NCI-H1417 (cell line): ENCODE measurements at places on chromosomes 7 and 10.
A peak's percentile ranks its signal among the peaks of the same experiment; 100 is the strongest.

DNA sequence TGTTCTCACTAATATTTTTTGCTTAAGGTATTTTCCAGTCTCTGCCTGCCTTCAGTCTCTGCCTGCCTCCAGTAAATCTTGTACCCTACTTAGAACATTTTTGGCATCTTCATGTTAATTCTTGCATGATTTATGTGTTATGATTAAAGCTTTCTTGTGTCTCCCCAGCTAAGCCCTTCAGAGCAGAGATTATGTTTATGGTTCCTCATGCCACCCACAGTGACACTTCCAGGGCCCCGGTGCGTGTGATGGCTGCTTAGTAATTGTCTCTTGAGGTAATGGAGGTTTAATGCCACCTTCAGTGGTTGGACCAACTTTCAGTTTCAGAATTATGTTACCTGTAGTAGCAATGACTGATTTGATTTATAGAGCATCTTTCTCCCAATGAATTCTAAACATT, 70.6 kb upstream of the MET start:
- DNase-seq: peak; percentile 40

GRCh38 chr10:124952123-124952522, 10.2 kb downstream of the ZRANB1 start:
- DNase-seq: no peak

DNA sequence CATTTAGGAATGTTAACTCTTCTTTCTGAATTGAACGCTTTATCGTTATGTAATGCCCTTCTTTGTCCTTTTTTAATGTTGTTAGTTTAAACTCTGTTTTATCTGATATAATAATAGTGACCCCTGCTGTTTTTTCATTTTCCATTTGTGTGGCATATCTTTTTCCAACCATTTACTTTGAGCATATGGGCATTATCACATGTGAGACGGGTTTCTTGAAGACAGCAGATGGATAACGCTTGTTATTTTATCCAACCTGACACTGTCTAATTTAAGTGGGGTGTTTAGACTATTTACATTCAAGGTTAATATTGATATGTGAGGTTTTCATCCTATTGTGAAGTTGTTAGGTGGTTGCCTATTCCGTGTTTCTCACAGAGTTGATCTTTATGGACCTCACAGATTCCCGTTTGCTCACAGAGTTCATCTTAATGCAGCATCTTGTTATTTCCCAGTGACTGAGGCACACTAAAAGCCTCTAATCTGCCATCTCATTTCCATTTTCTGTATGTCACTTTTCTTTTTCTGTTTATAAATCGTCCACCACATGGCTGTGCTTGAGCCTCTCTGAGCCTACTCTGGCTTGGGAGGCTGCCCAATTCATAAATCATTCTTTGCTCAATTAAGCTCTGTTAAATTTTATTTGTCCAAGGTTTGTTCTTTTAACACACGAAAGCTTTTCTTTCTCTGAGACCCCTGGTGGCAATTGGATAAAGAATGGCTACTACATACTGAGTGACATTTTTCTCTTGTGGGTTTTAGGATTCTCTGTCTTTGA, 286.2 kb downstream of the HTR7 start:
- DNase-seq: no peak

- no peak for DNase-seq
These were observed 151.8 kb downstream of the LRRC4 start for GRCh38 chr7:127879436-127879835.

DNA sequence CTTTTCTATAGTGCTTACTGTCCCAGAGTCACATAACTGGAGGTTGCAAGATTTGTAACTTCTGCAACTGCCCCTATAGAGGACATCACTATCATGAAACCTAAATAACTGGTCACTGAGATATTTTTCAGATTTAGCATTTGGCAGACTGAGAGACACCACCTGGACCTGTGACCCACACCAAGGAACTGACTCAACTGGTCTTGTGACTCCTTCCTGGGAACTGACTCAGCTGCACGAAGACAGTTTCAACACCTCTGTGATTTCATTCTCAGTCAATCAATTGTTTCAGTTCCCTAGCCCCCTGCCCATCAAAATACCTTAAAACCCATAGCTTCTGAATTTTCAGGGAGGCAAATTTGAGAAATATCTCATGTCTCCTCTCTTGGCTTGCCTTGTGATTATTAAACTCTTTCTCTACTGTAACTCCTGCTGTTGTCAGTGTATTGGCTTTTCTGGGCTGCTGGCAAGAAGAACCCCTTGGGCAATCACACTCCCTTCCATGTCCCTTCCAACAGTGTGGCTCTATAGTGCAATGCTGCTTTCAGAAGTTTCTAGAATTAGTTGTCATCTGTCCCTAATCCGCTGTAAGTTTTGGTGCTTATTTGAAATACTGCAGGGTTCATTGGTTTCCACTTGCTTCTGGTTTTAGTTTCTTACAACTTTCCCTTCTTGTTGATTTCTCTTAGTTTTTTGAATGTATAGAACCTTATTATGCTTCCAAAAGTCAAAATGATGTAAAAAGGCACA, 127.8 kb upstream of the ADCY1 start:
- DNase-seq: no peak

GRCh38 chr10:86367152-86367951, 757 bp upstream of the GRID1 start:
- DNase-seq: peak; percentile 66

GRCh38 chr10:126911301-126911700, 6.1 kb downstream of the DOCK1 start:
- no peak for DNase-seq

- no peak for DNase-seq
These were observed 72.7 kb downstream of the ZWINT start for GRCh38 chr10:56288403-56288802.

GRCh38 chr10:115566867-115567266, 473.7 kb downstream of the ATRNL1 start:
- peak; percentile 92 for DNase-seq

GRCh38 chr10:130456616-130457015, 320.4 kb downstream of the GLRX3 start:
- DNase-seq: no peak

- no peak for DNase-seq
These were observed 14.6 kb downstream of the CHST12 start for GRCh38 chr7:2417981-2418481.

DNA sequence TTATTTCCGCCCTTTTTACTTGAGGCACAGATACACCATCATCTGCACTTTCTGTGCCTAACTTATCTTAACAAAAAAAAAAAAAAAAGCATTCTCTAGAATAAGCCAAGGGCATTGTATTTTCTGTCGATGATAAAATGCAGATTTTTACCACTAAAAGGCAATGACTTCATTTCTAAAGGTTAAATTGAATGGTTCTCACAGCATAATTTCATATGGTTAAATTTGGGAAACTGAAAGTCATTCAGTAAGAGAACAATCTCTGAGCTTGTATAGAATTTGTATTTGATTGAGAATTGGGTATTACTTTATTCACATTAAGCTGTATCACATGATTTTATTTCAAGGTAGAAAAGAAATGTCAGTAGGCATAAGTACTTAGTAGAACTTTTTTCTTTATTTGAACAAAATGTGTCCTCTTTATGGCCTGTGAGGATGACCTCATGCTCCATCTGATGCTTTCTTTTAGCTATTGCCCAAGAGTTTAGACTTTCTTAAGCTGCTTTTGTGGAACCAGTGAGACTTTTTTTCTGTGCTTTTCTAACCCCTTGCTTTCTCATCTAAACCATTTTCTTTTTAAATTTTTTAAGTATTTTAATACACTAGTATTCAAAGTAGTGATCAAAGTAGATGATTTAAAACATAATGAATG, 110.3 kb downstream of the LRRC4 start:
- DNase-seq: no peak

DNA sequence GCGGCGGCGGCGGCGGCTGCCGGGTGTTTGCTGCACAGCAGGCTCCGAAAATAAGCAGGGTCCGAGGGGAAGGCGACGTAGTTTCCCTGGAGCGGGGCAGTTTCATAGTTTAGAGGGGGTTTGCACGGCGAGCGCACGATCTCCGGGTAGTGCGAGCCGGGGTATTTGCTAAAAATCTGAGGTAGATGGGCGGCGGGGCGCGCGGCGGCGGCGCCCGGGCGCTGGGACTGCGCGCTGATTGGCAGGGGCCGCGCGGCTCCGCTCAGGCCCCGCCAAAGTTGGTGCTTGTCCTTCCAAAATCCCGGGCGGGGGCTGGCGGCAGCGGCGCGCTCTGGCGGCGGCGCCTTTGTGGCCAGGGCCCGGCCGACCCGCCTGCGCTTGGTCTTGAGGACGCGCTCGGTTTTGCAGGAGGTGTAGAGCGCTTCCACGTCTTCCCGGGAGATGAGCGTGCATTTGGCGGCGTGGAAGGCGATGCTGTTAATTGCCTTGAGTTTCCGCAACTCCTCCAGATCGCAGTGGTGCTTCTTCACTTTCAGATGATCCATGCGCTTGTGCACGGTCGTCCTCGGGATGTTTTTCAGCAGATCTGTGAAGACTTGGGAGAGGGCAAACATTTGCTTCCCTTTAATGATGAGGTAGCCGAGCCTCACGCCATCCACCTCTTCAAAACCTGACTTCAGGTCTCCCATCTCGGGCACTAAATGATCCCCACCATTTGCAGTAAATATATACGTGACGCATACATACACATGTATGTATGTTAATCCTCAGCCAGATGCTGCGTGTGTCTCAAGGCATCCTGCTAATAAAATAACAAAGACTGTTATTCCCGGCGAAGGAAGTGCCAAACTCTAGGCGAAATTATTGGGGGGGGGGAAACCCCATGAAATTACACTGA, 8.1 kb downstream of the SKIDA1 start:
- DNase-seq: peak; percentile 74

DNA sequence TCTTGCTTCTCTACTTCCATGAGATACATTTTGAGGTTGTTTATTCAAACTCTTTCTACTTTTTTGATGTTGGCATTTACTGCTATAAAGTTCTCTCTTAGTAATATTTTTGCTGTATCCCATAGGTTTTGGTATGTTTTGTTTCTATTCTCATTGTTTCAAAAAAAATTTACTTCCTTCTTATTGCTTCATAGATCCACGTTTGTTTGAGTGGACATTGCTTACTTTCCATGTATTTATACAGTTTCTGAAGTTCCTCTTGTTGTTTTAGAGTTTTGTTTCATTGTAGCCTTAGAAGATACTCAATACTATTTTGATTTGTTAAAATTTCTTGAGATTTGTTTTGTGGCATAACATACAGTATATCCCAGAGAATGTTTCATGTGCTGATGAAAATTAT, 13.7 kb downstream of the TAS2R40 start:
- DNase-seq: no peak

- DNase-seq: no peak
These were observed 370.1 kb downstream of the IPMK start for GRCh38 chr10:57897611-57898010.

- DNase-seq: no peak
These were observed 9.6 kb upstream of the TRIM56 start for GRCh38 chr7:101075646-101076045.

DNA sequence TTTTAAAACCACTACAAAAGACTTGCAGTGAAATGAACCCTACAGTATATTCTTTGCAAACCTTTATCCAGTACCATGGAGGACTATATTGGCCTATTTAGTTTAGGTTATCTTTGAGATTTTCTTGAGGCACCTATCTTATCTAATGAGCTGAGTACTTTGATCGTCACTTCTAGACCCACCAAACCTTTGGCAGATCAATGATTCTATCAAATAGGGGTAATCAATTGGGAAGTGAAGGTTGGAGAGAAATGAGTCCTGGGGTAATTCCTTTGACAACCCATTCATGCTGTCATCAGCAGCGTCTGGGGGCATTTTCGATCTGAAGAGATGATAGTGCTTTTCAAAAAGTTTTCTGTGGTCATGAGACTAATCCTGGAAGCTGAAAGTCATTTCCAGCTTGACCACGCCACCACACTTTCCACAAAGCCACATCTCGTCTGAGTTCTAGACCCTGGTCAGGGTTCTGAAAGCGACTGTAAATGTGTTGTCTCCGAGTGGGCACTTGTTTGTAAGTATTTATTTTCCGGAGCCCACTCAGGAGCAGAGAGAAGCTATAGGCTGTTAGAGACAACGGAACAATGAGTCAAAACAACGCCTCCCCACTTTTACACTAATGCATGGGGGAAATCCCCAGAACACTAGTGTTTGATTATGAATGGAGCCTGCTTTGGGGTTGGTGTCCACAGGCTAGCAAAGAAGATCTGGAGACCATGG, 4.8 kb downstream of the EGR2 start:
- DNase-seq: no peak

GRCh38 chr10:60569681-60570080, 180.0 kb upstream of the ANK3 start:
- no peak for DNase-seq

DNA sequence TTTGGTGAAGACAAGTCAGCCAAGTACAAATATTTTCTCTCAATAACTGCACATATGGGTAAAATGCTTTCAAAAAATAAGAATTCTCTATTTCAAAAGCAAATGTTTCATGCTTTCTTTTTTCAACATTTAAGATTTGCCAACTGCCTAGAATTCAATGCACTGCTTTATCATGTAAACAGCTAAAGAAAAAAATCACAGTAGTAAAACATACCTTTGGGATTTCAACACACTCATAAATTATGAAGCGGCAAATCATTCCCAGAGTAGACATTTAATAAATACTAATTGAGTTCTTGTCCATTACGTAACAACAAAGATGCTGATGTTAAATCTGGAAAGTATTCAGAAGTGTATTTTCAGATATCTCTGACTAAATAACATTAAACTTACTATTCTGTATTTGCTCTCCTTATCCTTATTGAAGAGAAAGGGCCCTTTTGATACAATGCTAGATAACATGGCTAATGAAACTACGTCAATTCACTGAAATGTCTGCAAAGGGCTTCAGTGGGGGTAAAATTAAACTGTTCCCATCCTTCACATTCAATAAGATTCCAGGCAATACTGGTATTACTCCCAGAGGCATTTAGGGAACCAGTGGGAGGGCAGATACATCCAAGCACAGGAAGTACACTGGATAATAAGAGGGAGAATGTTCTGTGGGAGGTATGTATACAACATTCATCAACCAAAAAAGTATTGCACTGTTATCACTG, 13.9 kb downstream of the NAPEPLD start:
- DNase-seq: no peak

- peak; percentile 63 for DNase-seq
These were observed 110.3 kb upstream of the ANLN start for GRCh38 chr7:36279200-36279925.

DNA sequence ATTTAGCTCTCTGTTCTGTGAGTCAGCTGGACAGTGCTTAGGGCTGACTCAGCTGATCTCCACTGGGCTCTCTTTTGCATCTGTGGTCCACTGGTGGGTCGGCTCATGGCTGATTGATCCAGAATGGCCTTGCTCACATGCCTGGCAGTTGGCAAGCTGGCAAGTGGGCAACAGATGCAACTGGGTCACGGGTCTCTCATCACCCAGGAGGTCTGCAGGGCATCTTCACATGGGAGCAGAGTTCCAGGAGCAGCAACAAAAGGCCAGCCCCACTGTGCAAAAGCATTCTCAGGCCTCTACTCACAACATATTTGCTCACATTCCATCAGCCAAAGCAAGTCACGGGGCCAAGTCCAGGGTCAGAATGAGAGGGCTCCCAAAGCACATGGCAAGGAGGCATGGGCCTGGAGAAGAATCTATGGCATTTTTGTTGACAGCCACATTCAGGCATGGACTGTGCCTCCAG, 98.8 kb downstream of the OAT start:
- no peak for DNase-seq

- DNase-seq: no peak
These were observed 343 bp upstream of the C10orf71 start for GRCh38 chr10:49298671-49298982.
